ENCODE measurements at places on chromosomes 3 and 15. TPM values are rescaled to one million over a fixed set of nuclear protein-coding genes. Genes with fewer than 3 reads are reported as not detected.

EIF2A gene
- total RNA-seq: 102 TPM

QARS1 gene
- total RNA-seq: 217 TPM

HHLA2 gene
- total RNA-seq: 2.5 TPM

KBTBD12 gene
- not detected for total RNA-seq

FBLN2 gene
- not detected for total RNA-seq

KCNAB1 gene
- not detected for total RNA-seq

SCN11A gene
- not detected for total RNA-seq

AP3B2 gene
- total RNA-seq: not detected

FGF7 gene
- not detected for total RNA-seq

ALS2CL gene
- total RNA-seq: 3.5 TPM

KIF7 gene
- total RNA-seq: 1.0 TPM

SECISBP2L gene
- total RNA-seq: 31.6 TPM

DPPA4 gene
- total RNA-seq: not detected

HEXA gene
- total RNA-seq: 83.1 TPM

CADM2 gene
- not detected for total RNA-seq

CORO2B gene
- total RNA-seq: not detected

MAGI1 gene
- total RNA-seq: 1.1 TPM

GXYLT2 gene
- not detected for total RNA-seq

PHLDB2 gene
- 3.7 TPM for total RNA-seq

CAMKV gene
- not detected for total RNA-seq

DLL4 gene
- total RNA-seq: not detected

SAMD7 gene
- not detected for total RNA-seq

PRICKLE2 gene
- total RNA-seq: not detected

OR5K2 gene
- total RNA-seq: not detected

CPNE9 gene
- total RNA-seq: 0.36 TPM

C3orf22 gene
- total RNA-seq: not detected

FBXO40 gene
- not detected for total RNA-seq

ECT2 gene
- 52.8 TPM for total RNA-seq

ASB14 gene
- not detected for total RNA-seq

A4GNT gene
- not detected for total RNA-seq

FEZF2 gene
- total RNA-seq: not detected

FSIP1 gene
- 0.32 TPM for total RNA-seq

SERPINI1 gene
- total RNA-seq: 2.1 TPM

CHL1 gene
- total RNA-seq: not detected

ANKRD34C gene
- not detected for total RNA-seq

MON1A gene
- total RNA-seq: 13.5 TPM

COLQ gene
- 3.9 TPM for total RNA-seq

FRMD4B gene
- 19.9 TPM for total RNA-seq

GOLGA8S gene
- total RNA-seq: 0.80 TPM

MCF2L2 gene
- total RNA-seq: 4.3 TPM

PPP1R14D gene
- not detected for total RNA-seq

CLDN1 gene
- 0.39 TPM for total RNA-seq

KBTBD13 gene
- not detected for total RNA-seq

CPOX gene
- 69.9 TPM for total RNA-seq

LPP gene
- total RNA-seq: 79.6 TPM

MAPKAPK3 gene
- total RNA-seq: 159 TPM

ANKUB1 gene
- total RNA-seq: not detected

TUBGCP4 gene
- total RNA-seq: 34.4 TPM

GLCE gene
- 3.0 TPM for total RNA-seq

C3orf49 gene
- total RNA-seq: not detected

APEH gene
- total RNA-seq: 108 TPM

TNFSF10 gene
- total RNA-seq: 140 TPM

YEATS2 gene
- 43.3 TPM for total RNA-seq

RASGRP1 gene
- 116 TPM for total RNA-seq

ZDHHC3 gene
- 51.8 TPM for total RNA-seq

COL6A6 gene
- total RNA-seq: not detected

SPESP1 gene
- 0.64 TPM for total RNA-seq

IL17RD gene
- total RNA-seq: not detected

ANP32A gene
- 236 TPM for total RNA-seq

All from T-helper 2 cell treated with Interferon-gamma antibody and Interleukin-4, amounts not matched to agents 100 ng/mL and 5 ng/mL, for 36 hours (primary cell).